ENCODE measurements at places on chromosomes 6 and 20. TPM values are rescaled to one million over a fixed set of nuclear protein-coding genes. Genes with fewer than 3 reads are reported as not detected.

DNA sequence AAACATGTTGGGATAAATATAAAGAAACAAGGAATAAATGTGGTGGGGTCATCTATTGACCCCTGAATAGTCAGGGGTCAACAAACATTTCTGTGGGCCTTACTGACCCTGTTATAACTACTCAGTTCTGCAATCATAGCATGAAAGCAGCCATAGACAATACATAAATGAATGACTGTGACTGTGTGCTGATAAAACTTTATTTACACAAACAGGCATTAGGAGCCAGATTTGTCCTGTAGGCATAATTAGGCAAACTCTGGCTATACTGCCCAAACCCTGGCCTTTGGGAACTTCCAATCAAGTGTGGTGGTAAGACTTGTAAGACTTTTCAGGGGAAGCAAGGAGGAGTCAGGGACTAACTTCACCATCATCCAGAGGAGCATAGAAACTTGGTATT lies 222.7 kb downstream of the KHDC1L start:
- no peak for DNase-seq

- no peak for DNase-seq
Observed at GRCh38 chr6:34025112-34025807, 120.6 kb downstream of the GRM4 start.

GRCh38 chr6:148432462-148433195 lies 90.0 kb downstream of the SASH1 start:
- DNase-seq = no peak

GRCh38 chr6:38142178-38142902 lies 322.8 kb downstream of the ZFAND3 start:
- no peak for DNase-seq

GRCh38 chr6:139699911-139700310 lies 325.5 kb upstream of the CITED2 start:
- no peak for DNase-seq

- no peak for DNase-seq
Observed at GRCh38 chr6:30171677-30172471, 8.5 kb downstream of the TRIM15 start.

The EYA4 gene
- total RNA-seq = 11.9 TPM

The PGC gene
- not detected for total RNA-seq

The DAAM2 gene
- total RNA-seq = 13.1 TPM

Data from IMR-90 (cell line).